ENCODE measurements at places on chromosomes 16 and 17.

GRCh38 chr16:6600167-6600566 is 732.5 kb upstream of the RBFOX1 start:
- H3K27ac ChIP-seq: no peak overlapping the region
- no peaks in the 10 kb centered on the region for H3K4me1 ChIP-seq
- peaks cover 7% of the 10 kb centered on the region for H3K27me3 ChIP-seq
- no peak for DNase-seq
- H3K4me3 ChIP-seq: no peak overlapping the region

- H3K4me1 ChIP-seq: no peaks in the 10 kb centered on the region
- DNase-seq: no peak
- H3K27me3 ChIP-seq: no peaks in the 10 kb centered on the region
- no peak overlapping the region for H3K4me3 ChIP-seq
- no peaks in the 10 kb centered on the region for H3K36me3 ChIP-seq
Observed at GRCh38 chr17:9266697-9267117, 245.4 kb downstream of the NTN1 start.

- H3K27ac ChIP-seq: no peak overlapping the region
- no peak overlapping the region for H3K4me3 ChIP-seq
- no peak for DNase-seq
- H3K4me1 ChIP-seq: no peaks in the 10 kb centered on the region
- H3K27me3 ChIP-seq: no peaks in the 10 kb centered on the region
Observed at GRCh38 chr16:82949016-82949415, 322.2 kb downstream of the CDH13 start.

DNA sequence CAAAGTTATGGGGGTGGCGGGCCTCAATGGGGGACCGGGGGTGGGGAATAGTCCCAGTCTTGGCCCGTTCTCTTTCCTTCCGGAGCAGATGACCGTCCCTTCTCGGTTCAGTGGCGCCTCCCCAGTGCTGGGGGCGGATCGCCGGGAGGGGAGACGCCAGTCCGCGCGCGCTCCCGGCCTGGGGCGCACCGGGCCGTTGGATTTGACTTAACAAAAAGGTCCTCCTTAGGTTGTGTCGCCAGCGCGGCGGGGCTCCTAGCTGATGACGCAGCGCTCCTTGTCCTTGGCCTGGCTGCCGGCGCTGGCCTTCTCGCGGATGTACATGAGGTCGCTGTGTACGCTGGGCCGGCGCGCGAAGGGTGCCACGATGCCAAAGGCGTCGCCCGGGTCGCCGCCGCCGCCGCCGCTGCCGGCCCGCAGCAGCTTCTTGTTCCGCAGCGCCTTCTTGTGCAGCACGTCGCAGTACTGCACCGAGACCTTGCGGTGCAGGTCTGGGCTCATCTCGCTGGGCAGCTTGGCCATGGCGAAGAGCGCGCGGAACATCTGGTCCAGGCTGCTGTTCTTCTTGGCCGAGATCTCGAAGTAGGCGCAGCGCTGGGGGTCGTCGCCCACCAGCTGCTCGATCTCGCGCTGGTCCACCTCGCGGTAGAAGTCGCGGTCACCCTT is 1.2 kb downstream of the RASD1 start:
- DNase-seq: peak; percentile 40
- 0 out of 2 replicates have a peak, but pooled peaks cover 6% of the 10 kb centered on the region for H3K36me3 ChIP-seq
- no peak overlapping the region for H3K27ac ChIP-seq

- no peaks in the 10 kb centered on the region for H3K4me1 ChIP-seq
- no peaks in the 10 kb centered on the region for H3K27me3 ChIP-seq
- no peak overlapping the region for H3K27ac ChIP-seq
- H3K4me3 ChIP-seq: no peak overlapping the region
- H3K36me3 ChIP-seq: no peaks in the 10 kb centered on the region
Observed at GRCh38 chr16:26128296-26128695, 436.5 kb downstream of the HS3ST4 start.

DNA sequence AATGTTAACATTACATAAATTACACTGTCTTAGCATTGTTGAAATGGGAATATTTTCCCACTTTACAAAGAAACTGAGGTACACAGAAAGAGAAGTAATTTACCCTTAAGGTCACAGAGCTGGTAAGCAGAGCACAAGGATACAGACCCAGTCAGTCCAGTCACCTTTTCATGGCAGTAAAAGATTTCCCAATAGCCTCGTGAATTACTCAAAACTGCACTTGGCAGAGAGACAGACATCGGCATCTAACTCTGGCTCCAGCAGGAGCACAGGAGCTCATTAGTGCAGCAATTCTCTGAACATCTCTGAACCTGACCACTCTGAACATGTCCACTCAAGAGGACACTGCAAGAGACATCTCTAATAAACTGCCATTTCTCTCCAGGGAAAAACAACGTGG is 3.1 kb downstream of the TEX2 start:
- H3K27me3 ChIP-seq: no peaks in the 10 kb centered on the region
- H3K4me3 ChIP-seq: no peak overlapping the region
- no peaks in the 10 kb centered on the region for H3K36me3 ChIP-seq

- H3K27ac ChIP-seq: no peak overlapping the region
- no peak overlapping the region for H3K4me3 ChIP-seq
- no peaks in the 10 kb centered on the region for H3K36me3 ChIP-seq
- peaks cover 2% of the 10 kb centered on the region for H3K27me3 ChIP-seq
- H3K4me1 ChIP-seq: no peaks in the 10 kb centered on the region
Observed at GRCh38 chr16:9908613-9909012, 273.6 kb downstream of the GRIN2A start.

GRCh38 chr17:65173284-65173793 is 36.2 kb downstream of the RGS9 start:
- no peaks in the 10 kb centered on the region for H3K27me3 ChIP-seq
- H3K36me3 ChIP-seq: no peaks in the 10 kb centered on the region
- DNase-seq: no peak
- H3K4me1 ChIP-seq: peaks cover 8% of the 10 kb centered on the region

DNA sequence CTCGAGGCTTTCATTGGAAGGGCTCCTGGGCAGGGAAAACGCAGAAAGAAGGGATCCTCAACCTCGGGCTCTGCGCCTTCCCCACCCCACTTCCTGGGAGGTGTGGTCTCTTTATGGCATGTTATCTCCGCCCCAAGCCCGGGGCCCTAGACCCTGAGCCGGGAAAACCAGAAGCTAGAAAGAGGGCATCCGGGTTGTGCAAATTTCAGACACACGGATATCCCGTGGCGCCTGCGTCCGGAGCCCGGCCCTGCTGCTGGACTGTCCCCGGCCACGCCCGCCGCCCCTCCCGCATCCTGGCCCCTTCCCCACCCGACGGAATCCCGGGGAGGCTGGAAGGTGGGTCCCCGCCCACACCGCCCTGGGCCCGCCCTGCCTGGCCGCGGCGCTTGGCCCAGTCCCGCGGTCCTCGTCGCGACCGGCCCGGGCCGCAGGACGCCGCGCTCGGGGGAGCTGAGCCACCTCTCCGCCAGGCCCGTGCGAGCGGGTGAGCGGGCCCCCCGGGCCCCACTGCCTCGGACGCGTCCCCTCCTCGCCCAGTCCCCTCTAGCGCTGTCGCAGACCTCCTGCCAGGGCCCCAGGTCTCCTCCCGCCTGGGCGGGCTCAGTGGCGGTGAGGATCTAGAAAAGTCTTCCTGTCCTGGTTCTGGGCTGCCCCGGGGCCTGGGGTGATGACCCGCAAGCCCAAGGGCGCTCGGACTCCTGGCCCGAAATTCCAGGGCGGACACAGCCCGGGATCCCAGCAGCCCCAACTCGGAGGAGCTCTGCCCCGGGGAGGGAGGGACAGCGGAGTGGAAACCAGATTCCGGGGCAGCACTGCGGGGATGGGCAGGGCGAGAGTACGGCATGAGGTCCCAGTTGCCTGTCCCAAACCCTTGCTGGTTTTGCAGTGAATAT is at the start of gene SLC16A5:
SLC16A5 (plus strand) TSS at position 397 of the 896 bp plus-strand sequence. CDS start 5,683 bp downstream, outside the sequence.
- no peaks in the 10 kb centered on the region for H3K36me3 ChIP-seq
- no peaks in the 10 kb centered on the region for H3K27me3 ChIP-seq
- H3K4me1 ChIP-seq: peaks cover 38% of the 10 kb centered on the region
- H3K27ac ChIP-seq: peak within 1 kb of the TSS; percentile 86
